ENCODE measurements at places on chromosomes 4 and X.
A peak's percentile ranks its signal among the peaks of the same experiment; 100 is the strongest.

DNA sequence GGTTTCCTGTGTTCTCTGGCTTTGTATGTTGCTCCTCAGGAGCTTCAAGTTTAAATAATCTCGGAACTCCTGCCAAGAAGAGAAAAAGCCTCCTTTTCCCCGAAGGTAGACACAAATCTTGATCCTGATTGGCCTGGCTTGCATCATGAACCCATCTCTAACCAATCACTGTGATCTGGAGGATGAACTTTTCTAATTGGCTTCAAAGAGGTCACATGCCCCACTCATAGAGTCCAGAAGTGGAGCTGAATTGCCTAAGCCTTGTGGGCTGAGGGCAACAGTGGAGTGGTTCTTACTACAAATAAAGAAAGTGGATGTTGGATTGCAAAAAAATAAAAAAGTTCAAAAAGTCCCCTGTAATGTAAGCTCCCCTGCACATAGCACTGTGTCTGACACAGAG, 245.9 kb downstream of the MID1IP1 start:
- DNase-seq: no peak

DNA sequence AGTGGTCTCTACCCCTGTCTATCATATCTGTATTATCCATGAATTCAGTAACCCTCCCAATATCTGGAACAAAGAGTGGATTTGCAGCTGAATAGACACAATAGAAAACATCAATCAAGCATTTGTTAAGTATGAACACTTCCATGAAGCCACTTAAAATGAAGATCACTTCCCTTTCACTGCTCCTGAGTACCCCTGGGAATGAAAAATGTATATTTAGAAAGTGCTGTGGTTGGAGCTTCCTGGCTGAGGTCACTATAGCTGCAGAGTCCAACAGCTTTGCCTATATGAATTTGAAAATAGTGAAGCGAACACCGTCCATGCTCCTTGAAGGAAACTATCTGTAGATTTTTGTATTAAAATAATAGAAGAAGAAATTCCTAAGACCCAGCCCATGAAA, 227.0 kb downstream of the DTHD1 start:
- DNase-seq: no peak

DNA sequence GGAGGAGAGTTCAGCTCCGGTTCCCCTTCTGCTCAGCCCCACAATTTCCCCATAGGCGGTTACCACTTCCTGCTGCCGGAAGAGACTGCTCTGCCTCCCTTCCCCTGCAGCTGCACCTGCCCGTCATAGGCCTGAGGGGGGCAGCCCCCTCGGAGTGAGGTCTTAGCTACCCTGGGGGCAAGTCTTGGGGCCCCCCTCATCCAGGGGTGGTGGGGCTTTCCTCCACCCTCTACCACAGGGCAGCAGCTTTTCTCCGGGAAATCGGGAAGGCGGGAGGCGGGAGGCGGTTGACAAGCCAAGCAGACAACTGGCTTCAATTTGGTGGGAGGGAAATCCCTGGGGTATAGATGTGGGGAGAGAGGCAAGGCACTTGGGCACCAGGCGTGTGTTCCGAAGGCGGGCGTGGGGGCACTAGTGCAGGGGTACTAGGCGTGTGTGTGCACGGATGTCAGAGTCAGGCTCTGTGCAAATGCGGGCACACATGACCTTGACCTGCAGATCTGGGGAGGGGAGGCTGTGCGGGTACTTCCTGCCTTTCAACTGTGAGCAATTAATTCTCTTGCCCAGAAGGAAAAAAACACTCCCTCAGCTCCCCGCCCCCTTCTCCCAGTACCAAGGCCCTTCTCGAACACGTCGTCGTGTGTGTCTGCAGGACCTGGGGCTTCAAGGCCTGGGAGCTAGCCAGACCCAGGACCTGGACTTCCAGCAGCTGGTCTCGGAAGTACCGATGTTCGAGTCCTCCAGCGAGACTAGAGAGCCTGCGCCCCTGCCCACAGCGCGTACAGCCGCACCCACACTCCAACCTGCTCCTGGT, 1.0 kb upstream of the ARHGAP4 start:
- DNase-seq: peak; percentile 73

DNA sequence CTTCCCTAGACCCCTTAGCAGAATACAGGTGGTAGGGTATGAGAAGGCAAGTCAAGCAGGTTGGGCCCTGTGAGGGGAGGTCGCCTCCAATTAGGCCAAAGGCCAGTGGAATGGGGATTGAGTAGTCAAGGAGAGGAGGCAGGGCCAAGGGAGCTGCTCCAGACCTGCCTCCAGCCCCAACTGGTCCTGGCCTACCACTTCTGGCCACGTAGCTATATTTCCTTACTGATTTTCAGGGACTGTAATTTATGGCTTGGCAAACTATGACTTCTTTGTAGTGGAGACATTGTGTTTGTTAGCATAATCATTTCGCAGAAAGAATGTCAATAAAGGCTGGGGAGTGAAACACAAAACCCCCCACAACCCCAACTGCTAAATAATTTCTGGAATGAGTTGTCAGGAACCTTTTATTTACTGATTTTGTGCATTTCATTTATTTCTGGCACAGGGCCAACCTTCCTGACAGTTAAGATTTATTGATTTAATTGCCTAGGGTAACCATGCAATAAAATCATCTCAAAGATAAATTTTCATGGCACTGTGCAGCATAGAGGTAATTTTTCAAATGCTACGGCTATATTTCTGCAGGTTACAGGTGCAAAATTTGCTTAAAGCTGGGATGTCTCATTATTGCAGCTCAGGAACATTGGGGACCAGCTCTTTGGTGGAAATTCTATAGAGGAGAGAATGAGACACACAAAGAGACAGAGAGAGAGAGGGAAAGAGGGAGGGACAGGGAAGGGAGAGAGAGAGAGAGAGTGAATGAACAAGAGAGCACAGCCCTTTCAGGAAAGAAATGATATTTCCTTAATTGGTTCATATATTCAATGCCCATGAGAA, 494.9 kb downstream of the IDS start:
- DNase-seq: peak; percentile 17
